ENCODE measurements at places on chromosomes 13 and 19. TPM values are rescaled to one million over a fixed set of nuclear protein-coding genes. Genes with fewer than 3 reads are reported as not detected.

The LGALS14 gene
- not detected for total RNA-seq

The PABPC3 gene
- total RNA-seq: 0.02 TPM

The DNAJC15 gene
- 34.6 TPM for total RNA-seq

- DNase-seq: no peak
Measured at GRCh38 chr19:28987177-28987576, 225.8 kb downstream of the UQCRFS1 start.

- DNase-seq: no peak
Measured at GRCh38 chr19:31105761-31106160, 243.5 kb downstream of the TSHZ3 start.

GRCh38 chr13:43782686-43783085, 4.1 kb downstream of the ENOX1 start:
- no peak for DNase-seq

DNA sequence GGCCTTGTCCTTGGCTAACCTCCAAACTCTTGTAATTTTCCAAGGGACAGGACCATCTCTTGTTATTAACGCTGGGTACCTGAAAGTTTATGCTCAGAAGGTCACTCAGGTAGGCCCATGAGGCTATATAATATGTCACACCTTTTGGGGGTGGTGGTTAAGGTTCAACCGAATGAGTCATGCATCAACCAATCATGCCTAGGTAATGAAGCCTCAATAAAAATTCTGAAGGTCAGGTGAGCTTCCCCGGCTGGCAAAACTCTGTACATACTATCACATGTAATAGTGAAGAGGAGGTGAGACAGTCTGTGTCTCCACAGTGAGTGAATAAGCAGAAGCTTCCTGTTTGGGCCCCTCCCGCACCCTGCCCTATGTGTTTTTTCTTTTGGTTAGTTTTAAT, 424.9 kb downstream of the PCDH17 start:
- no peak for DNase-seq

Data from M059J (cell line).